ENCODE measurements at places on chromosomes 1 and 21.

DNA sequence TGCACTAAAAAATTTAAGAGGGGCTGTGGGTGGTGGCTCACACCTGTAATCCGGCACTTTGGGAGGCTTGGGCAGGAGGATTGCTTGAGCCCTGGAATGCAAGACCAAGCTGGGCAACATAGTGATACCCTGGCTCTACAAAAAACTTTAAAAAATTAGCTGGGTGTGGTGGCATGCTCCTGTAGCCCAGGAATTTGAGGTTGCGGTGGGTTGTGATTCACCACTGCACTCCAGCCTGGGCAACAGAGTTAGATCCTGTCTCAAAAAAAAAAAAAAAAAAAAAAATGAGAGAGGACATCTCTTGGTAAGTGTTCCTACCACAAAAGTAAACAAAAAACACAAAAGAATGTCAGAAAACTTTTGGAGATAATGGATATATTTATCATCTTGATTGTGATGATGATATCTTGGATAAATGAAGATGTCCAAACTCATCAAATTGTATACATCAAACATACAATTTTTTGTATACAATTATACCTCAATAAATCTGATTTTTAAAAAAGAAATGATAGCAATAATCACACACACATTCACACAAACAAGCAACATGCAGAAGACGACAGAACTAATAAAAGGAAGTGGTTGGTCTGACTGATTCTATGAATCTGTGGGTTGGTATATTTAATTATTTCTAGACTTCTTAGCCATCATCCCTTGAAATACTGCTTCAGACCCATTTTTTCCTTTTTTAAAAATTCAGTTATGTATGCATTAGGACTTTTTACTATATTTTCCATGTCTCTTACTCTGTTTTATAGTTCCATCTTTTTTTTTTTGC lies 465.9 kb downstream of the PLA2G4A start:
- peak; percentile 40 for DNase-seq

DNA sequence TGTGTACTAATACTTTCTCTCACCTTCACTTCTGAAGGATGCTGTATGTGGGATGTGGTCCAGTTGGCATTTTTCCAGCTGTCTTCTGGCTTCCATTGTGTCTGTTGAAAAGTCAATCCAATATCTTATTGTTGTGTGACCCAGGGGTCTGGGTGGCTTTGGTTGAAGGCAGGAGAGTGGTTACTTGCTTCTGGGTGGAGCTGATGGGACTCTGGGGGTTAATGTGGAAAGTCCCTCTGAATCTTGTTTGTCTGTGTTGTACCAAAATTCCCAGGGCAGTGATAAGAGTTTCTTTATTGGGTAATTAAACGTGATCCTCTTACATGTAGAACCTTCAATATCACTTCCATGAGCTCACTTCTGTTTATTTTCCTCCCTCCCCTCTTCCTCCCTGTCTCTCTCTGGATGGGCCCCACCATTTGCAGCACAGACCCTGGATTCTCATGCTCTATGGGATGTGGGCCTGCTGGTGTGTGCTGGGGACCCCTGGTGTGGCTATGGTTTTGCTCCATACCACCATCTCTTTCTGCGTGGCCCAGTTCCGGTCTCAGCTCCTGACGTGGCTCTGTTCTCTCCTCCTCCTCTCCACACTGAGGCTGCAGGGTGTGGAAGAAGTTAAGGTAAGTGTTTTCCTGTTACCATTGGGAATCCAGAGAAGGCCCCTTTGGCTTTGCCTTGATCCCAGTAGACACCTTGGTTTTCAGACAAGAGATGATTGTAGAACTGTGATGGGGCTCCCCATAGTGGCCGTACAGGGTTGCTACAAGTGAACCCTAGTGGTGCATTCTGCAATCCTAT lies 71.5 kb downstream of the HHAT start:
- peak; percentile 83 for DNase-seq

DNA sequence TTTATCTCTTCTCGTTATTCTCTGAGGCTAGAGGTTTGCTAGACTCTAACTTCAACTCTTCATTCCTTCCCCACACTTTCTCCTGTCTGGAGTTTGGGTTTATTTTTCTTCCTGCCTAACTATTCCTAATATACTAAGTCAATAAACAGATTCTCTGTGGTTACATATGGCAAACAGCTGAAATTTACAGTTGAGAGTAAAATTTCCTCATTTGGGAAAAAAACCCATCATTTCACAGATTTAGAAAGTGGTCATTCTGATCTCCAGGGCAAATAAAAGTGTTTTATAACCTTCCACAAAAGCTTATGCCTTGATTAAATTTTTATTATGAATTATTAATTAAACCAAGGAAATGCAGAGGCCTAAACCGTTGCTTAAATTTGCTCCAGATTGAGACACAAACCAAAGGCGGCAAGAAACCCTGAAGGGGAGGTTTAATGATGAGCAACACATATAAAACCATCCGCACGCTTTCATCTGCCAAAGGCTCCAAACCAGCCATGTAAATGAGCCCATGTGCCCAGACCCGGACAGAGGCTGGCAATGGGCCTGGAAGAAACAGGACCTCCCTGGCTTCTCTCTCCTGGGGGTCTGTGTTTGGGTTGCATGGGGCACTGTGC lies 201.7 kb upstream of the LMO4 start:
- DNase-seq, result no peak

DNA sequence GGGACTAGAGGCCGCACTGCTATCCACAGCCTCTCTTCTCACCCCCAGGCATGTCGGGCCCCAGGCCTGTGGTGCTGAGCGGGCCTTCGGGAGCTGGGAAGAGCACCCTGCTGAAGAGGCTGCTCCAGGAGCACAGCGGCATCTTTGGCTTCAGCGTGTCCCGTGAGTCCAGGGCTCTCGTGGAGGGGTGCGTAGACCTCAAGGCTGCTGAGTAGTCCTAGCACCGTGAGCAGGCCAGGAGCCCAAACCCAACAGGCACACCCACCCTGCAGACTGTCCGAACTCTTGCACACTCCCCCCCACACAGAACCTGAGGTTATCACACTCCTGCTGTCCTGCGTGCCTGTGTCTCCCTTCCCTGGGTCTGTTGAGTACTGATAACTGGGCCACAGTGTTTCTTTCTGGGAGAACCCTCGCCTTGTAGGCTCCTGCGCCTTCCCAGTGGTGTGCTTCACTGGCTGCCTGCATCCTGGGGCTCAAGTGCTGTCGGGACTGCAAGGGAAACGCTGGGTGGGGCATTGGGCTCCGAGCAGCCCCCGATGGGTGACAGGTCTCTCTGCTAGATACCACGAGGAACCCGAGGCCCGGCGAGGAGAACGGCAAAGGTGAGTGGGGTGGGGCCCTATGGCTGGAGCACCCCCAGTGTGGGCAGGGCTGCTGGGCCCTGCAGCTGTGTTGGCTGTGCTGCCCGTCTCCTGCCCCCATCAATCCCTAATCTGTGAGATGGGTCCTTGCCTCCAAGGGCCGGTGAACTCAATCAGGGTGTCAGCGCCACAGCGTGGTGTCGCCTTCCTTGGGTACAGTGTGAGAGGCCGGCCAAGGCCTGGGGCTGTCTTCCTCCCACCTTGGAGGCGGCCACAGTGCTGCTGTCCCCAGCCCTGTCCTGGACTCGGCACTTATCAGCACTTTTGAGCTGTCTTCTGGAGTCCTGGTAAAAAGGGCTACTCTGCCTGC lies 4.0 kb upstream of the GJC2 start:
- no peak for DNase-seq

DNA sequence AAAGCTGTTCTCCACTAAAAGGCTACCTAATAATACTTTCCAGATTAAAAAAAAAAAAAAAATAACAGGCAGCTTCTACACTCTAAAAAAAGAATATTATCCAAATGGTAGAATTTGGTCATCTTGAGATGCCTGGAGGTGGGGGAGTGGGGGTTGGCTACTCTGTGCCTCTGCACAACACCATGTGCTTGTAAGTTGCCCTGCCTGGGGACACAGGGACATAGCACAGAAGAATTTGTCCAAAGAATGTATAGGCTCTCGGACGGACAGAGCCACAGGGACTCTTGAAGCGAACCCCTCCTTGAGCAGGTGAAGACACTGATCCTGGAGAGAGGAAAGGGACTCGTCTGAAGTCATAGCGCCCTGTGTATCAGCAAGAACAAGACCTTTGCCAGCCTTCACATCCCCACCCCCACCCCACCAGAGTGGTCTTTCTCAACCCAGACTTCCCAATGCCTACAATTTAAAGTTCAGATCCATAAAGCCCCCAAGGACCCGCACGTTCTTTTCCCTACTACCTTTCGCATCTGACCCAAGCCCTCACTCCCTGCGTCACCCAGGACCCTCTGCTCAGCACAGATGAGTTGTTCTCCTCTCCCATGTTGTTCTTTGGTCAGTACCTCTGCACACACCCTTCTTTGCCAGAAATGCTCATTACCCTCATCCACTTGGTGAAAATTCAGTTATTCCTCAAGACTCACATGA lies 72.6 kb downstream of the LGR6 start:
- DNase-seq, result no peak

DNA sequence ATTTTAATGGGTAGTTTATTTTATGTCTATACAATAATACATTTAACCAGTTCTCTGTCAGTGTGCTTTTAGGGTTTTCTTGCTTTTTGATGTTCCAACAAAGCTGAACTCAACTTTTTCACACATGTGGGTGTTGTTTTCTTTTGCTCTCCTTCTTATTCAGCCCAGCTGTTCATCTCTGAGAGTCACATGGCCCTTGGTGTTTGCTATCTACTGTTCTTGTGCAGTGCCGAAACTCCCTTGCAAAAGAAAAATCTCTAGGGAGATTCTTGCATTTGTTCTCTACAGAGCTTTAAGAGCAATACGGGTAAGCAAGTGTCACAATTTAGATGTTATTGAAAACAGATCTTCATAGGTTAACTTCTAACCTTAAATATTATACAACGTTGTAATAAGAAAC lies 281.1 kb upstream of the CXADR start:
- no peak for DNase-seq

DNA sequence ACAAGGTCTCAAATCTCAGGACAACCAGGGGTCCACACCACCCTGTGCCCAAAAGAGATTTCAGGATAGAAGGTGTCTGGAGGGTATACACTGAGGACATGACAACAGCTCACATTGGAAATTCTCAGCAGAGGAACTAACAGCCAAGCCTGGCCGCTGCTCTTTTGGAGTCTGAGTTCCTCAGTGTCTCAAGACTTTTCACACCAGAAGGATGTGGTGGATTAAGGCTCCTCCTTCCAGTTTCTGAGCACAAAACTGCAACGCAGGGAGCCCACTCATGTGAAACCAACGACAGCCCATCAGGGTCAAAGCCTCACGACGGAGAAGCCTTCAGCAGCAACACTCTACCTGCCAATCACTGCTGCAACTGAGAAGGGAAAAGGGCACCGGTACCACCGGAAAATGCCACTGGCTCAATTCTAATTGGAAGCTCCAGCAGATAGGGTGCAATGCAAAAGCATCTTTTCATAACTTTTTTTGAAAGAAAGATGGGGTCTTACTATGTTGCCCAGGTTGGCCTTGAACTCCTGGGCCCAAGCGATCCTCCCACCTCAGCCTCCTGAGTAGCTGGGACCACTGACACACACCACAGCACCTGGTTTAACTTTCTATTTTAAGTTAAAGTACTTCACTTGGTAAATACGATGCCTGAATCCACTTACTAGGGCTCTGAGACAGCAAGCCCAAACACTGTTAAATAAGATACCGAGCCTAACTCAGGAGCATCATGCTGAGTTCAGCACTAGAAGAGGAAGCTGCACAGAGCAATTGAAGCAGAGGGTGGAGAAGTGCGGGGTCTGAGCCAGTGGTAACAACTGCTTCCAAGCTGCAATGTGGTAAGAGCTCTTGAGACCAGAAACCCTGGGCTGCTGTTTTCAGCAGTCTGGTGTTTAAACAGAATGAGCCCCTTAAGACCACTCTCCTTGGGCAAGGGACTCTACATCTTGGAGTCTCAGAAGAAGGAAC lies 7.8 kb downstream of the CAPZB start:
- no peak for DNase-seq

DNA sequence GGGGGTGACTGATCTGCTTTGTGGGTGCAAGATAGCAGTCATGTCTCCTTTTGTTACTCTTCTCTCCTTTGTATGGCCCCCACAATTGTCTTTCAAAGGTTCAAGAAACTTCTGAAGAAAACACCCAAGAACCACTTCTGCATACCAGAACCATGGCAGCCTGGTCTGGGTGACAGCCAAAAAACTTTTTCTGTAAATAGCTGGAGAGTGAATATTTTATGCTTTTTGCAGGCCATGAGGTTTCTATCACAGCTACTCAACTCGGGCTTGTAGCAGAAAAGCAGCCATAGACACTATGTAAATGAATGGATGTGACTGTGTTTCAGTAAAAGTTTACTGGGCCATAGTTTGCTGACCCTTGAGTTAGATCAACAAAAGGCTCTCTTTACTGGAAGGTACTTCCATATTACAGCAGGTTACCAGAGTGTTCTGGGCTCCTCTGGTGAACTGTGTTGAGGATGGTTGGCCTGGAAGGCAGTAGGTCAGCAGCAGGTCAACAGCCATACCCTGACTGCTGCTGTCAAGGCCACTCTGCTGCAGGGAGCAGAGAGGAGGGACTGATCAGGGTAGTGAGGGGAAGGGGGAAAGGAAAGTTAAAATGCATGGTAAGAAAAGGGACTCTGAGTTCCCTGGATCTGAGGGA lies 116.4 kb downstream of the GDAP2 start:
- no peak for DNase-seq
